Activated effector memory CD4-positive, alpha-beta T cell treated with Interleukin-2 at 50 U/mL for 16 hours (primary cell): ENCODE measurements at places on chromosomes 16 and 17.

GRCh38 chr17:27294689-27295630 lies 1.0 kb downstream of the WSB1 start:
- peak; percentile 19 for DNase-seq

DNA sequence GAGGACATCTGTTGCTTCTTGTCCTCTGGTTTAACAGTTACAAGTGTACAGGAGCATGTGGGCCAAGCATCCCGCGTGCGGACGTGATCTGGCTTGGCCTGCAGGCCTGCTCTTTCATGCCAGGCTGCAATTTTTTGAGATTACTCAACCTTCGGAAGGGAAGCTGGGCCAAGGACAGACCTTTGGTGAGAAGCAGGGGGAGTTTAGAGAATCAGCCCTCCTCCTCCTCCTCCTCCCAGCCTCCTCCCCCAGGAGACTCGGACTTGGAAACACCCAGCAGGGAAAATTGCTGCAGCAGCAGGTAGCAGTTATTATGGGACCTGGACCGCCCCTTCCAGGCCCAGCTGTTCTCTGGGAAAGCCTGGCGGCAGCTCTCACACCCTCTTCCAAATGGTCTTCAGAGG lies 5.1 kb upstream of the KLHL36 start:
- DNase-seq: no peak

DNA sequence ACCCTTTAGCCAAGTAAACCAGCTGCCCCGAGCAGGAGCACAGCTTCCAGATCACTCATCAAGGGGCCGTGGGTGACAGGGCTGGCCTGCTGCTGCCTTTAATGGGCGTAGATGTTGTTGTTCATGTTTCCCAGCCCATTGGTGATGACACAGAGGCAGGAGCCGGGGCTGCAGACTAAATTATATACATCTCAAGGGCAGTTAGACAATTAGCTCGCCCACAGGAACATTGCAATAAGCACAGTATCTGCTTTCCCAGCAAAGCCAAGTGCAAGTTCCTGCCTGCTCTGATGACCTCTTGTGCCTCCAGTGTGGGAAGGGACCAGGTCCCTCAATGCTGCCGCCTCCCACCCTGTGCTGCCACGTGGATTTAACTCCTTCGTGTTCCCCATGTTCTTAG lies 485.8 kb downstream of the MAF start:
- DNase-seq: no peak

DNA sequence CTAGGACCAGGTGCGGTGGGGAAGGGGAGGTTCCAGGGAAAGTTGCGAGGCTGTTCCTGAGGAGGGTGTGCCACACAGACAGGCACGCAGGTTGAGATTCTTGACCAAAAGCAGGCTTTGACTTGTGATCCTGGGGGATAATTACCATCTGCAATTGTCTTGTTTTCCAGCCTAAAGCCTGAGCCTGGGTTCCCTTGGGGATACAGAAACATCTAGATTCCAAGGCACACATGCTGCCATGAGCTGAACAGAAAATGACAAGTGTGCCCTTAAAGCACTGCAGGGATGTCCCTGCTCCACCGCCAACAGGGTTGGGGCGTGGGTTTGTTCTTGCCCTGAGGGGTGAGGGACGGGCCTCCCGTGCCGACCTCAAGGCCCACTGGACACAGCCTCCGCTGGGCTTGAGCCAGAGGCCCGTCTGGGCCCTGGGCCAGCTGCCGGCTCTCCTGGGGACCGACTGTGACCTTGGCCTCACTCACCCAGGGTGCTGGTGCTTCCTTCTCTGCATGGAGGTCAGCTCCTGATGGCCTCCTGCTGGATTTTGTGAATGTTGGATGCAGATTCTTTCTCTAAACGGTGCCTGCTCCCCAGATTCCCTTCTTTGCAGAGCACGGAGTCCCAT lies 14.0 kb downstream of the CA5A start:
- no peak for DNase-seq

GRCh38 chr17:40366861-40367518 lies 2.5 kb upstream of the GJD3 start:
- DNase-seq: no peak

- DNase-seq: no peak
These were observed 35.3 kb upstream of the XYLT2 start for GRCh38 chr17:50310455-50311111.

GRCh38 chr16:7304279-7304678 lies 28.4 kb upstream of the RBFOX1 start:
- no peak for DNase-seq

- no peak for DNase-seq
These were observed 192.5 kb downstream of the ZNF423 start for GRCh38 chr16:49663081-49664065.

DNA sequence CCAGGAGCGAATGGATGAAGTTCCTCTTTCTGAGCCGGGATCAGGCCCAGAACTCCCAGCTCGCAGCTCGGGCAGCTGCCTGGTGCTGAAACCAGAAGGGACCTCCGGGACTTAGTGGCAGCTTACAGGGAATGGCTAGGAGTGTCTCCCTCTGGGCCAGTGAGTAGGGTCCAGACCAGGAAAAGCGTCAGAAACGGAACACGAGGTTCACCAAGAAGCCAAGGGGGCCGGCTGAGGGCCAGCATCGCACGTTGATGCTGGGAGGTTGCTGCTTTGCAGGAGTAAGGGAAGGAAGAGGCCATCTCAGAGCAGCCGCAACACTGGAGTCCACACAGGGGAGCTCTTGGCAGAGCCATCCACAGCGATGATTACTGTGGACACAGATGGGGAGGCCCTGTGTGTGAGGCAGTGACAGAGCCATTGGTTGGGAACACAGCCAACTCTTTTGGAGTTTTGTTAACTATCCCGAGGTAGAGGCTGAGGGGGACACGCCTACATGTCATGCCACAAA lies 74.0 kb upstream of the CREBBP start:
- no peak for DNase-seq

- no peak for DNase-seq
These were observed 309.4 kb upstream of the XYLT1 start for GRCh38 chr16:17780181-17780580.

DNA sequence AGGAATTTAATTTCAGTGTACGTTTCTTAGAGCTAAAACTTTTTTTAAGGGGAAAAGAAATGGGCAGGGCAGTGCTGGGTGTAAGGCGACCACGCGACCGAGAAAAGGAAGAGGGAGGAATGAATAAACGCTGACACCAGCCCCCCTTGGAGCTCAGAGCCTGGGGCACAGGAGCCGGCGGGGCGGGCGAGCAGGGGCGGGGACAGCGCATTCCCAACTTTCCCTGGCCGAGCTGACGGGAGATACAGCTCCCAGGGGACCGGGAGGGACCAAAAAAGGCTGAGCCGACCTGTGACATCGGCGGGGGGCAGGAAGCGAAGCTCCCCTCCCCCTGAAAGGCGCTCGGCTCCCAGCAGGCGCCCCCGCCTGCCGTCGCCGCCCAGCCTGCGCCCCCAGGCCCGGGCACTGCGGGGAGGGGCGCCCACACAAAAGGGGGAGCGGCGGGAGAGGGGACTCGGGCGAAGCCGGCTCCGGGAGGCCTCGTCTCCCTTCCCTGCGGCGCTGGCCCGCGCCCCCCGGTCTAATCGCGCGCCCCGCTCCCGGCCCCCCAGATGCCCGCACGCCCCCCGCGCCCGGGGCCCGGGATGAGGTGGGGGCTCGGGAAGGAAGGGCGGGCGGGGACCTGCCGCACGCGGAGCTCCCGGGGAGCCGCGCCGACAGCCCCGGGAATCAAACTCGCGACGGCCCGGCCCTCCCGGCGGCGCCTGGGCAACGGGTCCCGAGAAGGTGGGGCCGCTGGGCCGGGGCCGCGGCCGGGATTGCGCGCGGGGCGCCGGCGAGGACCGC lies 622 bp downstream of the CUEDC1 start:
- DNase-seq: no peak

DNA sequence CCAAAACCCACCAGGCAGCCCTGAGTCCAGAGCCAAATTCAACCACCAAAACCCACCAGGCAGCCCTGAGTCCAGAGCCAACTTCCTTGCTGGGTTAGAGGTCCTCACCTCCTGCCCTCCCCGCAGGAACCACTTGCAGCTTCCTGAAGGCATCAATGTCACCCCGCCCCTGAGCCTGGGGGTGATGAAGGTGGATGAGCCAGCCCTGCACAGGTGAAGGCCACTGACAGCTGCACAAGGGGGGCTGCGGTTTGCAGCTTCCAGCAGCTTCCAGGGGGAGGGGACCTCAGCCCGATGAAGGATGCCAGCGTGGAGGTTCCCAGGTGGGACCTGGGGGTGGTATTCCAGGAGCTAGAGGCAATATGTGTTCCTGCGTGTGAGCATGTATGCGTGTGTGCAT lies 7.6 kb upstream of the CSNK1D start:
- DNase-seq: no peak

- no peak for DNase-seq
These were observed 721 bp downstream of the TBCD start for GRCh38 chr17:82752371-82753200.

DNA sequence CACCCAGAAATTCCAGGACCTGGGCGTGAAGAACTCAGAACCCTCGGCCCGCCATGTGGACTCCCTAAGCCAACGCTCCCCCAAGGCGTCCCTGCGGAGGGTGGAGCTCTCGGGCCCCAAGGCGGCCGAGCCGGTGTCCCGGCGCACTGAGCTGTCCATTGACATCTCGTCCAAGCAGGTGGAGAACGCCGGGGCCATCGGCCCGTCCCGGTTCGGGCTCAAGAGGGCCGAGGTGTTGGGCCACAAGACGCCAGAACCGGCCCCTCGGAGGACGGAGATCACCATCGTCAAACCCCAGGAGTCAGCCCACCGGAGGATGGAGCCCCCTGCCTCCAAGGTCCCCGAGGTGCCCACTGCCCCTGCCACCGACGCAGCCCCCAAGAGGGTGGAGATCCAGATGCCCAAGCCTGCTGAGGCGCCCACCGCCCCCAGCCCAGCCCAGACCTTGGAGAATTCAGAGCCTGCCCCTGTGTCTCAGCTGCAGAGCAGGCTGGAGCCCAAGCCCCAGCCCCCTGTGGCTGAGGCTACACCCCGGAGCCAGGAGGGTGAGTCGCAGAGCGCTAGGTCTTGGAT lies 261.5 kb downstream of the SEC14L1 start:
- DNase-seq: no peak

DNA sequence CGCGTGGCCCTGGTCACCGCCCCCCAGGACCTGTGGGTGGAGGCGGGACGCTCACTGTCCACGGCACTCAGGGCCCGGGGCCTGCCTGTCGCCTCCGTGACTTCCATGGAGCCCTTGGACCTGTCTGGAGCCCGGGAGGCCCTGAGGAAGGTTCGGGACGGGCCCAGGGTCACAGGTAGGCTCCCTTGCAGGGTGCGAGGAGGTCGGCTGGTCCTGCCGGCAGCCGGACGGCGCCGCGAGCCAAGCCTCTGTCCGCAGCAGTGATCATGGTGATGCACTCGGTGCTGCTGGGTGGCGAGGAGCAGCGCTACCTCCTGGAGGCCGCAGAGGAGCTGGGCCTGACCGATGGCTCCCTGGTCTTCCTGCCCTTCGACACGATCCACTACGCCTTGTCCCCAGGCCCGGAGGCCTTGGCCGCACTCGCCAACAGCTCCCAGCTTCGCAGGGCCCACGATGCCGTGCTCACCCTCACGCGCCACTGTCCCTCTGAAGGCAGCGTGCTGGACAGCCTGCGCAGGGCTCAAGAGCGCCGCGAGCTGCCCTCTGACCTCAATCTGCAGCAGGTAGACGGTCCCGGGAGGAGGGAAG lies 1.3 kb downstream of the GUCY2D start:
- DNase-seq: no peak

DNA sequence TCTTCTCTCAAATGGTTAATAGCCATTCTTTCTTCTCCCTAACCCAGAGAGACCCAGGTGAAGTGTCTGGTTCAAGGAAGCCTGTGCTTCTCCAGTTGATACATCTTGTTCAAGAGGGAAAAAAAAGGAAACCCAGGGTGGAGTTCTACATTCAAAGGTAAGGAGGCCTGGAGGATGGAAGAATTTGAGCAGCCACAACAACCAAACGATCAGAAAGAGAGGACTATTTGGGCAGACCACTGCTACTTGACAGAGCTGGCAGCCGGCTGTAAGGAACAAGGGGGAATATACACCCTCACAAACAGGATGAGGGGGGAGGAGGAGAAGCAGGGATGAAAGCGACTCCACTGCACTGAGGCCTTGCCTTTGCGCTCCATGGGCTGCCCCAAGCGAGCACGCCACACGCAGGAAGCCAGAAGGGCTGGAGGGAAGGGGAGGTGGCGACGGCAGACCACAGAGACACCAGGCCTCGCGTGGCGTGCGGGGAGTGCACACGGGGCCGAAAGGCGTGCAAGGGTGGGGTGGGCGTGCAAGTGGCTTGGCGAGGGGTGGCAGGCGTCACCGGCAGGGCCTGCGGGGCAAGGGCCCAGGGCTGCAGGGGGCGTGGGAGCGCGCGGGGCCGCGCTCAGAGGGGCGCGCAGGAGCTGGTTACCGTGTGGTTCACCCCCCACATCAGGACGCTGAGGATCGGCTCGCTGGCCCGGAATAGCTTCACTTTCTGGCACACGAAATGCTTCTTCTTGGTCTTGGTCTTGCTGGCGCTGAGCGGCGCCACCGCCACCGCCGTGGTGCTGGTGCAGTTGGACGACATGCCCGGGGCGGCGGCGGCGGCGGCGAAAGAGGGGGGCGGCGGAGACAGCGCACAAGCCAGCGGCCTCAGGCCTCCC lies 499 bp downstream of the PIP4K2B start:
- DNase-seq: peak; percentile 57

DNA sequence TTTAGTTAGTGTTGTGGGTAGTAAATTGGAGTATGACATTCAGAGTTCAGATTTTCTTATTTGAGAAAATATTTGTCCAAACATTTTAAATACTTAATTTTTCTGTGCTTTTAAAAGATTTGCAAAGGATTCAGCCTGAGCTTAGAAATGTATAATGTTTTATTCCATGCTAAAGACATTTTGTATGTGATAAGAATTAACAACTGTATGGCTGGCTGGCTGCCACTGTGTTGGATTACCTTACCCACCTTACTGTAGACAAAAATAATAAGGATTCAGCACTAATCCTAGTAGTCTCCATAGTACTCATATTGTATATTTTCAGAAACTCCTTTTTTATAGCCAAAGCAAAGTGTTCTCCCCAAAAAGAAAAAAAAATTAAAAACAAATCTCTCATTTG lies 74.8 kb downstream of the TANC2 start:
- DNase-seq: no peak

- no peak for DNase-seq
These were observed 38.1 kb downstream of the CMC2 start for GRCh38 chr16:80968386-80969113.

- DNase-seq: no peak
These were observed at the start of gene SOX9 for GRCh38 chr17:72120642-72121163. TSS of gene SOX9 (plus strand) at chr17:72121020. CDS start at chr17:72121392, 372 bp downstream.

DNA sequence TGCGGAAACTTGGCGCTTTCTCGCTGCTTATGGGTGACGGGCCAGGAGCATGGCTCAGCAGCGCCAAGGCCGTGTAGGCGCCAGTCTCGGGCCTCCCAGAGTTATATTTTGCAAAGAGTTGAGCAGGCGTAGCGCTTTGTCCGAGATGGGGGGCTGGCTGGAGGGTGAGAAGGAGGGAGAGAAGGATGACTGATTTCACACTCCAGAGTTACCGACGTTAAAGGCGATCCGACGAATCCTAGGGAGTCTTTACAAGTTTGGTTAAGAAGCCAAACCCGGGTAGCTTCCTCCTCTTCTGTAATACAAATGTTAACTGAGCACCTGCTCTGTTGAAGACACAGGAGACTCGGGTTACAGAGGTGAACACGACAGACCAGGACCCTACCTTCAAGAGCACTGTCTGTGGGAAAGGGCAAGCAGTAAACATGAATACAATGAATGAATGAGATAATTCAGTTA lies 782 bp downstream of the POLR2A start:
- no peak for DNase-seq
